Left forelimb (tissue), 1 donor: ENCODE measurements at places on chromosomes 6 and 20.

- DNase-seq = no peak
Measured at GRCh38 chr6:169098116-169098515, 155.5 kb downstream of the THBS2 start.

GRCh38 chr6:53696341-53696740 lies 30.8 kb upstream of the KLHL31 start:
- no peak for DNase-seq

- no peak for DNase-seq
Measured at GRCh38 chr6:128541261-128541660, 20.9 kb upstream of the PTPRK start.

DNA sequence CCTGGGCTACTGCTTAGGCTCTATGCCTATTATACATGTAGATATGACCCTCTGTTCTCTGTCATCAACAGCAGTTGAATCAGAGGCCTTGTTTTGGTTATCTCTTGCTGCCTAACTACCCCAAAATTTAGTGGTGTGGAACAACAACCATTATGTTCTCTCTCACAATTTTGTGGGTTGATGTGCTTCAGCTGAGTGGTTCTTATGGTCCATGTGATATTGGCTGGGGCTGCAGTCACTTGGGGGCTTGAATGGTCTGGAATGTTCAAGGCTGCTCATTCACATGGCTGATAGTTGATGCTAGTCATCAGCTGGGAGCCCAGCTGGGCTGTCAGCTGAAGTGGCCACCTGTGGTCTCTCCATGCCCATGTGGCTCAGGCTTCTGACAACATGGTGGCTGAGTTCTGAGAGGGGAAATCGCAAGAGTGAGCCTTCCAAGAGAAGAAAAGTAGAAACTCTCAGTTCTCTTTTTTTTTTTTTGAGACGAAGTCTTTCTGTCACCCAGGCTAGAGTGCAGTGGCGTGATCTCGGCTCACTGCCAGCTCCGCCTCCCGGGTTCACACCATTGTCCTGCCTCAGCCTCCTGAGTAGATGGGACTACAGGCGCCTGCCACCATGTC lies 47.8 kb downstream of the SHLD1 start:
- no peak for DNase-seq

GRCh38 chr6:16787128-16787682 lies 25.9 kb upstream of the ATXN1 start:
- DNase-seq = no peak

- no peak for DNase-seq
Measured at GRCh38 chr6:159533016-159533415, 160.0 kb downstream of the SOD2 start.

DNA sequence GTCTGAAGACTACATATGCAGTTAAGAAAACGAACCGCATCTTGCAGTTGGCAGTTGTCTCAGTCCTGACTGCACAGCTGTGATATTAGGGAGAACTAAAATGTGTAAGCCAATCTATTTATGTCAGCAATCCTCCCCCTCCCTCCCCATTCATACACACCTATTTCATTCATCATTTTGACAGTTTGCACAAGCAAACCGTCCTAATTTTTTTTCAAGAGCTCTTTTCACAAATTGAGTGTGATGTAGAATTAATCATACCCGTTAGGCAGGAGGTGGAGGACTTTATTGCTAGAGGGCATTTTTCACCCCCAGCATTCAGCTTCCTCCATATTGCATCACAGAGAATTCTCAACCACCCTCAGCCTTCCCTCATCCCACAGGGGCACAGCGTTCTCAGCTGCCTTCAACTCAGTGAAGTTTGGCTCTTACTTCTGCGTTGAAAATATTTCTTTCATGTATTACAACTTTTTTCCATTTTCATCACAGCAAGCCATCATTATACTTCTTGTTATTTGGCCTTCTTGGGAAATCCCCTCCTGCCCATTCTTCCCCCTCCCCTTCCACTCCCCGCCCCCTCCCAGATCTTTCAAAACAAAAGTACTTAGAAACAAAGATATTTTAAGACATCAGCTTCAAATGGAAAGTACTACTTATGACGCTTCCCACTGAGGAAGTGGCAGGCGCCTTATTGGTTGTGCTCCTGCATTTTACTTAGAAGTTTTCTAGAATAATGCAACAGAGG lies 37.5 kb downstream of the NOX3 start:
- DNase-seq = no peak

DNA sequence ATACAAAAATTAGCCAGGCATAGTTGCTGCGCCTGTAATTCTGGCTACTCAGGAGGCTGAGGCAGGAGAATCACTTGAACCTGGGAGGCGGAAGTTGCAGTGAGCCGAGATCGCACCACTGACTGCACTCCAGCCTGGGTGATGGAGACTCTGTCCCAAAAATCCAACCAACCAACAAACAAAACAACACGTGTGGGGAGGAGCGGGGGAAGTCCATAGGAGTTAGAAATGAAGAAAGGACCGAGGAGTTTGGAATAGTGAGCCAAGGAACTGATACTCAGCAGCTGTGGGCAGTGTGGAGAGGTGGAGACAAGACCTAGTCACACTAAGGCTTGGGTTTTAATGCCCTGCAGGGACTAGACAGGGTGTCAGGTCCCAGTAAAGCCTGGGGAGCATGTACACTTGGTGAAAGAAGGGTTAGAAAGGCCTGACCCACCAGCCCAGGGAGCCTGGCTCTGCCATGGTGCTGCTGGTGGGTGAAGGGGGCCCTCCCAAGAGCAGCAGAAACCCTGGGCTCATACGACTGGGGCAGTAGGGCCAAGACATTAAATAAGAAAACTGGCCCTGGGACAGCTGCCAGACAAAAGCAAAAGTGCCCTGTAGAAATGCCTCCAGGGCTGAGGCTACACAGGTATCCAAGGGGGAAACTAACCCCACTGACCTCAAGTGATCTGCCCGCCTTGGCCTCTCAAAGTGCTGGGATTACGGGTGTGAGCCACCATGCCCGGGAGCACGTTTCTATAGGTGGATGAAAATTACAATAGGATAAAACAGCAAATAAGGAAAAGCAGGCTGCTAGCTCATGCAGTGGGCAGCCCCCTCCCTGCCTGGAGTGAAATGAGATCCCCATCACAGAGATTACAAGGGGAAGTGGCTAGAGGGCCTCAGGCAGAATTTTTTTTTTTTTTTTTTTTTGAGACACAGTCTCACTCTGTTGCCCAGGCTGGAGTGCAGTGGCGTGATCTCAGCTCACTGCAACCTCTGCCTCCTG lies 58.0 kb downstream of the MYH7B start:
- no peak for DNase-seq

- no peak for DNase-seq
Measured at GRCh38 chr6:31799781-31800180, 4.2 kb upstream of the VARS1 start.

- no peak for DNase-seq
Measured at GRCh38 chr6:19519941-19520340, 317.2 kb upstream of the ID4 start.

DNA sequence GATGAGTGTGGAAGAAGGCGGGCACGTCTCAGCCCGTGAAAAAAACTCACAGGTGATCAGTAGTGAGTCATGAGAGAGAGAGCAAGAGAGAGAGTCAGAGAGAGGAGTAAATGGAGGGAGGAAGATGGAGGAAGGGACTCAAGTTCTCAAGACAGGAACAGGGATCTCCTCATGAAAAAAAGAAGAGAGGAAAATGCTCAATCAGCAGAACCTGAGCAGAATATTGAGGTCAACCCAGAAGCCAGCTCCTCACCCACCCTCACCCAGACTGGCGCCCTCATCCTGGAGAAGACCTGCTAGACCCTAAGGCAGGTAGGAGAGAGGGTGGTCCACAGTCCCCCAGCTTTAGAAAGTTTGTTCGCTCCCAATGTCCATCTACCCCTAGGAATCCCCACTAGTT lies 4.8 kb downstream of the UBD start:
- no peak for DNase-seq

GRCh38 chr20:63937596-63937995 lies 18.6 kb downstream of the UCKL1 start:
- no peak for DNase-seq

DNA sequence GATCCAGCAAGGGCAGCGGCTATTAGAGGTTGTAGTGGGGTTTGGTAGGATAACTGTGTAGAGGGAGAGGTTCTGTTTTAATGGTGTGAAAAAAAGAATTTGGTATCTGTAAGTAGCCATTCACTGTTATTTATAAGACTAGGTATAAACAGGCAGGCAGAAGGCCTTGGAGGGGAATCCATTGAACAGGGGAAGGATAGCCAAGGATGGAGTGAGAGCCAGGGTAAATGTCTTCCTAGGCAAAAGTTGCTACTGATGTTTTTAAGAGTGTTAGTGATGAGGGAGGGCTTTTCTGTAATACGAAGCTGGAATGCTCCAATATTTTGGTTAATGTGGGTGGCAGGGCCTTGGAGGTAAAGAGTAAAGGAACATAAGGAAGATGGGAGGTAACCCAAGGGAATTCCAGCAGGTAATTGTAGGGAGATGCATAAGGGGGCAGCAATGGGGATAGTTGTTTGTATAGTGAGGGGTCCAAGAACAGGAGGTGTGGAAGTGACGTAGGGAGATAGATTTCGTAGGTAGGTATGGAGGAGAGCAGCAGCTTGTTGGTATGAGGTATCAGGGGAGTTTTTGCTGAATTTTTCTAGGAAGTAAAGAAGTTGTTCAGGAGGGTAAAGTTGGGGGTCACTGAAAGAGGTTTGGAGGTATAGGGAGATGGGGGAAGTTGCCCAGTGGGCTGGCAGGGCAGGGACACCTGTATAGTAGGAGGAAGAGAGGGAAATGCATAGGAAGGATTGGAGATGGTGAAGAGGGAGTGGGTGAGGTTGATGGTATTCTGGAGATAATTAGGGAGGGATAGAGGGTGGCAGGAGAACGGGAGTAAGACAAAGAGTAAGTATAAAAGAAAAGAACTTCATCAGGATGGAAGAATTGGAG lies 752.4 kb upstream of the ADGRB3 start:
- DNase-seq = no peak

GRCh38 chr20:942611-943010 lies 26.5 kb upstream of the ANGPT4 start:
- peak; percentile 22 for DNase-seq

GRCh38 chr6:11410539-11411307 lies 126.8 kb upstream of the TMEM170B start:
- DNase-seq = no peak

DNA sequence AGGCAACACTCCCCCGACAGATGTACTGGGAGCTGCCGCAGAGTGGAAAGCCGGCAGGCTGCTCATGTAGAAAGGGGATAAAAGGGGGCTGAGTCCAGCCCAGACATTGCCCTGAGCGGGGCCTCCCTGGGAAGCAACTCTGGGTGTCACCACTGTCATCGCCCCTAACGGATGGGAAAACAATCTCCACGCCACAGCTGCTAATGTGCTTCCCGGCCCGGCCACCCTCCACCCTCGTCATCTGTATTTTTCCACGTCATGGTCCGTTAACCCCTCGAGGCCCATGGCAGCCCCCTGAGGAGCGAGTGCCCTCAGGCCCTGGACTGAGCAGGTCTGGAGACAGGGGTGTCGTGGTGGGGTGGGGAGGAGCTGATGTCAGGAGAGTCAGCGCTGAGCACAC lies 227.4 kb downstream of the DLL1 start:
- no peak for DNase-seq

DNA sequence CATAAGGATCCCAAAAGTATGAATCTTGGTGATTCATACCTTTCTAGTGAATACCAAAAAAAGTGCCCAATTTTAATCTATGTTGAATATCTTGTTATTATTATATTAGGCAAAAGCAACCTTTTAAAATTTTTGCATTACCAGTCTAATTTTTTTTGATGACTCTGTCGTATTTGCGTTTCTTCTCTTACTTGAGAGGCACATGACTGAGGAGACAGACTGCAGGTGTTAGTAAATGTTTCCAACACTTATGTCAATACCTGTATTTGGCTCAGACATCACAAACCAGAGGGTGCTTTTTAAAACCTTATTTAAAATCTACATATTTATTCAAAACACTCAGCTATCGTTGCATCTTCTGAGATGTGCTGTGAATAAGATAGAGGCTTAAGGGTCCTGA lies 27.1 kb downstream of the ID4 start:
- DNase-seq = no peak

DNA sequence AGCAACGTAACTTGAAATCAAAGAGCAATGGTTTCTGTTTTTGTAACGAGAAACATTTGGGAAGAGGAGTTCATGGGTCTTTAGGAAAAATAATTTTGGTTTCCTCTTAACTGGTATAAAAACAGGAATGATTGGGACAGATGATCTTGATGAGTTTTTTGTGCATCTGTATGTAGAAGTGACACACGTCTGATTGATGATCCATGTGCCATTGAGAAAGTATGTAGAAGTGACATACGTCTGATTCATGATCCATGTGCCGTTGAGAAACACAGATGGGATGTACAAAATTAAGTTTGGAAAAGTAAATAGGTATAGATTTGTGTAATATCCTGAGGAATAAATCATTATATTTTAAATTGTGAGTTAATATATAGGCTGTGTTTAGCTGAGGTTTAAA lies 2.1 kb downstream of the KIAA1586 start:
- DNase-seq = no peak

DNA sequence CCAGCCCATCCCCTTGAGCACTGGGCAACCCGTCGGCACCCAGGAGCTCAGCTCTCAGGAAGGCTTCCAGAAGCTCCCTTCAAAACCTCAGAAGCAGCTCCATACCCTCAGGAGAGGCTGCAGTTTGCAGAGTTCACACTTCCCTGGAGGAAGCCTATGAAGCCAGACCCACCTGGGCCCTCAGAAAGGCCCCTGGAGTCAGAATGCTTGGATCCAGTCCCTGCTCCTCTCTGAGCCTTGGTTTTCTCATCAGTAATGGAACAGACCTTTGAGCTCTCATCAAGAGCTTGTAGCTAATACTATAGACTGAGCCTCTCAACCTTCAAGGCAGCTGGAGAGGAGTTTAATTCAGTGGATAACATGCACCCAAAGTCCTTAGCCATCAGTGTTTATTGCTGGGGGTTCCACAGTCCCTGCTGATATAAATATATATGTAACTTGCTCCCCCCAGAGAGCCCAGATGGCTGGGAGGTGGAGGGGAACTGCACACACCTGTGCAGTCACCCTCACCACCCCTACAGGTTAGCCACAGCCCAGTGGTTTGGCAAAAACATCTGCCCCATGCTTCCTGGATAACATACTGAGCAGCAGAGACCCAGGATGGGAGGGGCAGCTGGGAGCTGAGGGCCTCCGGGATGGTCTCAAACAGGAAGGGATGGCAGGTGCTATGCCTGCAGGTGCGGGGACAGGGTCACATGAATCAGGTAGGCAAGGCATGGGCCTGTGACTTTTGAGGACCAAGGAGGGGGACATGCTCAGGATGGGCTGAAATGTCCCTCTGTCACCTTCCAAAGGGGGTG lies 120.1 kb downstream of the SNX5 start:
- DNase-seq = no peak

DNA sequence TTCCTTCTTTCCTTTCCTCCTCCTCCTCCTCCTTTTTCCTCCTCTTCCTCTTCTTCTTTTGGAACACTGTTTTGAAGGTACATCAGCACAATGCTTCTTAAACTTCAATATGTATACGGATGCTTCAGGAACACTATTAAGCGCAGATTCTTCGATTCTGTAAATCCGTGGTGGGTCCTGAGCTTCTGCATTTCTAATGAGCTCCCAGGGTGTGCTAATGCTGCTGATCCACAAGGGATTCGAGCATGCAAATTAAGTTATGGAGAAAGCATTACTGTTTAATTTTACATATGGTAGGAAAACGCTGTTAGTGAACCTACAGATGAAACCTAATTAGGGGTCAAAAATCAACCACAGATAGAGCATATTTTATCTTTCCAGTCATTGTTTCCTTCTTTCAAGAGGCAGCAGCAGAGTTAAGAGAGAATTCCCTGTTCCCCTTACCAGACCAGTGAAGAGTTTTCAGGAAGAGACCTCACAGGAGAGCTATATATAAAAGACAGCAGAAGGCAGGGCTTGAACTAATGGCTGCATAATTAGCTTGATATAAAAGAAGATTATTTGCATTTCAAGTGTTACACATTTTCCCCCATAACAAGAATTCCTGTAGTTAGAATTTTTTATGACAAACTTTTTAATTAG lies 47.2 kb downstream of the KIF13A start:
- DNase-seq = no peak
